ENCODE measurements at places on chromosomes 13 and 19. TPM values are rescaled to one million over a fixed set of nuclear protein-coding genes. Genes with fewer than 3 reads are reported as not detected.

The CHERP gene
- 3.6 TPM for total RNA-seq

The PDS5B gene
- total RNA-seq: 21.2 TPM

The KIR2DL1 gene
- total RNA-seq: not detected

The CCDC169 gene
- 2.3 TPM for total RNA-seq

The CABP5 gene
- not detected for total RNA-seq

The ATP4A gene
- total RNA-seq: not detected

The APC2 gene
- total RNA-seq: 0.28 TPM

The SIGLEC10 gene
- not detected for total RNA-seq

The CBLC gene
- not detected for total RNA-seq
